WERI-Rb-1 (cell line): ENCODE measurements at places on chromosomes 7 and 10.
A peak's percentile ranks its signal among the peaks of the same experiment; 100 is the strongest.

DNA sequence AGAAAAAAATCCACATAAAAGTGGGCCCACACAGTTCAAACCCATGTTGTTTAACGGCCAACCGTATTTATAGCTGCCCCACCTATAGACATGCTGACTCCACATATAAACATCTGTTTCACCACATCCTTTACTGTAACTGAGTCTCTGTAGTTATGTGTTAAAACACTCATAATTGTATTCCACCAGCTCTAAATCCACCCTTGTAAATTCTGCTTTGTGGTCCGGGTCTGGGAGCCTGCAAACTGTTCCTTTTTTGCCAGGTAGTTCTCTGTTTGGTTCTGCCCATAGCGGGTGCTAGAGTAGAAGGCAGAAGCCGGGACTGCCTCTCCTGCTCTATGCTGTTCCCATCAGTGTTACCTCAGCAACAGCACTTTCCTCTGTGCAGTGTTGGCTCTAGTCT lies 20.2 kb upstream of the FHIP2A start:
- no peak for DNase-seq

- DNase-seq = no peak
These were observed 578 bp downstream of the HTRA1 start for GRCh38 chr10:122461729-122462532.

DNA sequence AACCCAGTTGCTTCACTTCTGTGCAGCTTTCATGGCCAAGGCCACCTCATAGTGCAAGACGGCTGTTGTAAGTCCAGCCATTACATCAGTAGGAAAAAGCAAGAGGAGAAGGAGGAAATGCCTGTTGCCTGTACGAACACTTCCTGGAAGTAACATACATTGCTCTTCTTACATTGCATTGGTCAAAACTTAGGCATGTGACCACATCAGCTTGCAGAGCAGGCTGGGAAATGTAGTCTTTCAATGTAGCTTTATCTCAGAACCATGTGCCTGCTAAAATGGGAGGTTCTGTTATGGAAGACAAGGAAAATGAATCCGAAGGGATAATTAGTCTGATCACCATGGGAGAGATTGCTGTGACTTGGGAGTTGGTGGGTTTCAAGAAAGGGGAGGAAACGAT lies 4.3 kb downstream of the SLC29A3 start:
- DNase-seq = peak; percentile 42

DNA sequence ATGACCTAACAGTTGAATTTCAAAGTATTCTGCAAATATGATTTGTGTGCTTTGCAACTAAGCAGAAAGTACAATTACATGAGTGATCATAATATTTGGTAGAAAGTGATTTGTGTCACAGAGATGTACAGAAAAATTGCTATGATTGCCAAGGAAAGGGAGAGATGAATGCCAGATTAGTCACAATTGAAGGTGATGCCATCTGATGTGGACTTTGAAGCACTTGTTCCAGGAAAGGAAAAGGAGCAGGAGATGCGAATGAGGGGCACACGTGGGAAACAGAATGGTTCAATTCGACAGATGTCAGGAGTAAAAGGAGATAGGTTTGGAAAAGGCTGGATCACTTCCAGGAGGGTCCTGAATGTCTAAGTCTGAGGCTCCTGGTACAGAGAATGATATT lies 153.1 kb upstream of the LAMB4 start:
- no peak for DNase-seq

GRCh38 chr7:70582927-70583895 lies 548.7 kb upstream of the GALNT17 start:
- peak; percentile 64 for DNase-seq

DNA sequence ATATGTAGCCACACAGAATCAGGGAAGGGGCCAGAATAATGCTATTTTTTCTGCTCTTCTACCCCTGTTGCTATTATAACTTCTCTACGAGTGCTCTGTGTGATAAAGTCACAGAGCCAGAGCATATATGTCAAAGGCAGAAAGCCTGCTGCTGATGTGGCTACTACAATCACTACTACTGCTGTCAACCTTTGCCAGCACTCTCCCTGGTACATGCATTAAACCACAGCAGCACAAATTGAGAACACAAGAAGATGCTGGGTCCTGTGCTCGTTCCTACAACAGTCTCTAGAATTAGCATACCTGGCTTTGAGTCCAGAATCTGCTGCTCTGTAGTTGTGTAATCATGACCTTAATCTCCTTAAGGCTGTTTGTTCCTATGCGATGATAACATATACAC lies 108.6 kb downstream of the SEMA3A start:
- no peak for DNase-seq

DNA sequence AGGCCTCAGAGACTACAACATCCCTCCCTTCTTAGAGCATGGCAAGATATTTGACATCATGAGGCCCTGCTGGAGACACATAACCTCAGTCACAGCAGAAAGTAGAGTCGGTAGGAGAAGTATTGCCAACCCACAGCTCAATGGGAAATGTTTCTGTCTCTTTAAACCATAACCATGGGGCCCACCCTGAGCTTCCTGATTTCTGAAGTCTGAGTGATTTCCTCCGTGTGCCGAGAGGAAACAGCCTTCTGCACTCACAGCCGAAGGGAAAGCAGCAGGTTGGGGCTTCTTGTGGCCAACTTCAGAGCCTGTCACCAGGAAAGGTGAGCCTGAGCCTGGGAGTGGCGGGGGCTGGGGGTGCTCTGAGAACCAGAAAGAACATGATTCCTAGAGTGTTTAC lies at the start of gene GIMAP1:
Gene GIMAP1, plus strand, starts transcription at position 246 of the 400 bp plus-strand sequence. CDS start 2,435 bp downstream, outside the sequence.
- no peak for DNase-seq

DNA sequence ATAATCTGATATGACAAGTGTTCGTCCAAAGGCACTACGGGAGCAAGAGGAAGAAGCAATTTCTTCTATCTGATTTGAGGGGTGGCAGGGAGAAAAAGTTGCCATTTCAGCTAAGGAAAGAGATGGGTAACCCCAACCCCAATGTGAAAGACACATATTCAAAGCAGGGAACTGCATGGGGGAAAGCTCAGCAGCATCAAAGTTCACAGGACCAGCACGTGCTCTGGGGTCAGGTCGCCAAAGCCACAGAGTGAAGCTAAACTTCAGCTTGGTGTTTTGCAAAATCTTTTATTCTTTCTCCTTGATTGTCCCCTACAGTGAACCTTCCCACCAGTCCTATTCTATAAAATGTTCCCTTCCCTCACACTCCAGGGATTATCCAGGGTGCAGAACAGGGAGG lies 112.8 kb upstream of the PPP2R2D start:
- no peak for DNase-seq

DNA sequence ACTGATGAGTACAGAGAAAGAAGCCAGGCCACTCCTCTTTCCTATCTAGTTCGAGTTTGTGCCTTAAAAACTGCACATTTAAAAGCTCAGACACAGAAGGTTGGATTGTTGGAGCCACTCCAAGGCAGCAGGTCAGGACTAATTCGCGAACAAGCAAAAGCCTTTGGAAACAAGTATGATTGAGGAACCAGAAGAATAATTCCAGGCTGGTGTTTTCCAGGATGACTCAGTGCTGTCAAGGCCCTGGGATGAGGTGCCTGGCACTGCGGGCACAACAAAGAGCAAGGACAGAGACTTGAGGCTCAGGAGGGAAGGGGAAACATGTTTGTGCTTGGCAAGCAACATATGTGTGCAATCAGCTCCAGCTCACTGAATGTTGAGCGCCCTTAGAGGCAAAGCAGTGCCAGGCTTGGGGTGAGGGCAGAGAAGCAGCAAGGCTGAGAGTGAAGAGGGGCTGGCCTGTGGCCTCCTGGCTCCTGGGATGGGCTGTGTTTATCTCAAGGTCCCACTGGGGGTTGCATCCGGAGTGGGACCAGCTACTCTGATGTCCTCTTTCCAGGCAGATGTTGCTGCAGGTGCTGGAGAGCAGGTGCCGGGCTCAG lies 44.1 kb downstream of the VSTM4 start:
- DNase-seq = no peak

GRCh38 chr10:122220736-122221135 lies 50.4 kb upstream of the BTBD16 start:
- no peak for DNase-seq

GRCh38 chr7:151524331-151524730 lies 4.6 kb upstream of the RHEB start:
- no peak for DNase-seq

GRCh38 chr10:129090618-129091366 lies 376.2 kb upstream of the MGMT start:
- no peak for DNase-seq

DNA sequence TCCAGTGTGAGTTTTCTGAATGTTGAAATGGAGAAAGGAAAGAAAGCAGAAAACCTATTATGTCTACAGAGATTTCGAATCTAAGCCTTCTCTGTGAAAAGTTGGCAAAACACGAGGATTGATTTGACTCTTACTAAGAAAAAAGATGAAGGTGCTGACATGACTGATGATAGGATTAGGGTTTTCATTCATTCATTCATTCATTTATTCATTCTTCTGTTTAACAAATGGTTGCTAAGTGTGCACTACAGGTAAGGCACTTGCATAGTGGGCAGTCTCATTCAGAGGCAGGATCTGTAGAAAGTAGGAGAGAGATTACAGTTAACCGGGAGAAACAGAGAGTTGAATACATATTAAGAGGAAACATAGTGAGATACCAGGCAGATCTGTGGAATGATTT lies 137.1 kb downstream of the ZNF365 start:
- no peak for DNase-seq

GRCh38 chr7:156612930-156613329 lies 27.6 kb upstream of the RNF32 start:
- no peak for DNase-seq

DNA sequence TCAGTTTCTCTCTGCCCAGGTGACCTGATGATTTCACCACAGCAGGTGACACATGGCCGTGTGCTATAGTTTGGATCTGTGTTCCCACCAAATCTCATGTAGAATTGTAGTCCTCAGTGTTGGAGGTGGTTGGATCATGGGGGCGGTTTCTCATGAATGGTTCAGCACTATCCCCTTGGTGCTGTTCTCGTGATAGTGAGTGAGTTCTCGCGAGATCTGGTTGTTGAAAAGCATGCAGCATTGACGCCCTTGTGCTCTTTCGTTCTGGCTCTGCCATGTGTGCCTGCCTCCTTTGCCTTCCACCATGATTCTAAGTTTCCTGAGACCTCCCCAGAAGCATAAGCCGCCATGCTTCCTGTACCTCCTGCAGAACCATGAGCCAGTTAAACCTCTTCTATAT lies 85.2 kb upstream of the C1QL3 start:
- DNase-seq = no peak

DNA sequence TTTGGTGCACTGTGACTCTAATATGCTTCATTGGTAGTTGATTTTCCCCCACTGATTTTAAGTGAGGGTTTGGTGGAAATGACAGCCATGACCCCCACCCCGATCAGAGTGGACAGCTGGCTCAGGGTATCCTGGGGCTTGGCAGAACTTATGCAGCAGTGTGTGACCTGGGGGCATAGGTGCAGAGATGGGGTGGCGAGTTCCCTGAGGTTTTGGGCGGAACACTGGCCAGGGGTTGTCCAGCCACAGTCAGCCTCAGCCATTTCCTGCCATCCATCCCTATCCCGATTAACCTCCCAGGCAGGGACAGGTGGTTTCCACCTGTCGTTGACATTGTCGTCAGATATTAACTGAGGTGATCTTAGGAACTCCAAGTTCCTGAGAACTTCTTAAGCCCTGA lies 155.8 kb upstream of the CHST15 start:
- no peak for DNase-seq

DNA sequence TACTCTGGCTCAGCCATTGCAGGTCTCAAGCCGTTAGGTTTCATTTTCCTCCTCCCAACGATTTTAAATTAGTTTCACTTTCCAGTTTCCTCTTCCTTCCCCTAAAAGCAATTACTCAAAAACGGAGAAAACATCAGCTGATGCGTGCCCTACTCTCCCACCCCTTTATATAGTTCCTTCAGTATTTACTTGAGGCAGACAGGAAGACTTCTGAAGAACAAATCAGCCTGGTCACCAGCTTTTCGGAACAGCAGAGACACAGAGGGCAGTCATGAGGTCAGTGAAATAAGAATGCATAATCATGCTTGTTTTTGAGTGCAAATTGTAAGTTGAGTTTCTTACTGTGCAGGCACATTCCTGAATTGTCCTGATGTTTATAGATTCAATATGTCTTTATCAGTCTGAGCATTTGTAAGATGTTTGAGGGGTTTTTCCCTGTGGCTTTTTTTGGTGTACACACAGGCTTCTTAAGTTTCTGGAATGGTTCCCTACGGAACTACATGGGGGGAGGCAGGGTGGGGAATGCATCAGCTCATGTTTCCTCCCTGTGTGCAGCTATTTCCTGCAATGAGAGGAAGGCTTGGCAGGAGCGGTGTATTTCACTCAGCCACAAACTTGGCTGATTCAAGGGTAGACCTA lies at the start of gene IFIT3:
Gene IFIT3, plus strand, starts transcription at position 195 of the 639 bp plus-strand sequence. Its CDS starts 77 bp downstream, at position 272.
- DNase-seq = no peak

- no peak for DNase-seq
These were observed 155.6 kb upstream of the GHITM start for GRCh38 chr10:83983578-83984255.
